Activated CD4-positive, alpha-beta T cell treated with anti-CD3 and anti-CD28 coated beads, Interleukin-2, amount 50 U/mL, for 16 hours (primary cell): ENCODE measurements at places on chromosomes 5 and 9.
A peak's percentile ranks its signal among the peaks of the same experiment; 100 is the strongest.

DNA sequence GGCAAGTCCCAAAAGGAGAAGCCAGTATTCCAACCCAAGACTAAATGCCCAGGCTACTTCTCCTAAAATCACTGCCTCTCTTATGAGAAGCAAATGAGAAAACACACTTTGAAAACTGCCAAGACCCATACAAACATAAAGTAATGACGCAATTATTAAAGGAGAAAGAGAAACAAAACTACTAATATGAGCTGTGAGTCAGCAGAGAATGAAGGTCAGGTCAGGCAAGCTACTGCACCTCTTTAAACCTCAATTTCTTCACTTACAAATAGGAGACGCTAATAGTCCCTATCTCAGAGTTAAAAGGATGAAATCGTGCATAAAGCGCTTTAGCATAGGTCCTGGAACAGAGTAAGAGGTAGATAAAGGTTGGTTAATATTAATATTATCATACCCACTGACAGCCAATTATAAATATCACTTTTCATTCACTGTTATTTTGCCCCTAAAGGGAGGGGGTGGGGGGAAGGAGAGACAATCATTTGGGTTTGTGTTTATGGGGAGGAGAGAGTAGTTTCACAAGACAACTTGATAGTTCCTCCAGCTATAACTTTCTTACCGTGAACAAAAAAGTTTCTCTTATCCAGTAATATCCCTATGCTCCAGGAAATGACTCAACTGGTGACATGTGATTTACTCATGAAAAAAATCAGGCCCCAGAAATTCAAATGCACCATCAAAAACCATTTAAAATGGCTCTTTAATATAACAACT, 3.6 kb downstream of the PSMB7 start:
- no peak for DNase-seq

DNA sequence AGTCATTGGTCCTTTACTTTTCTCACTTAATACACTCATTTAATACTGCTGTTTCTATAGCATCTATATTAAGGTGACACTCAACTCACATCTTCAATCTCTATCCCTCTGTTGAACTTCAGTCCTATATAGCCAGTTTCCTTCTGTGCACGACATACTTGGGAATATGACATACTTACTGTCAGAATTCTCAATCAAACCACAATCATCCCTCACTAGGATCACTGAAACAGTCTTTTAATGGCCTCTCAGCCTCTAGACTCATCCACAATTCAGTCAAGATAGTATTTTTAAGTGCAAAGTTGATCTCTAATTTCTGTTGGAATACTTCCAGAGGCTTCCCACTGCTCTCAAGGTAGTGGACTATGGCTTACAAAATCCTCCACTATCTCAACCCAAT, 251.0 kb upstream of the MEF2C start:
- DNase-seq: no peak

DNA sequence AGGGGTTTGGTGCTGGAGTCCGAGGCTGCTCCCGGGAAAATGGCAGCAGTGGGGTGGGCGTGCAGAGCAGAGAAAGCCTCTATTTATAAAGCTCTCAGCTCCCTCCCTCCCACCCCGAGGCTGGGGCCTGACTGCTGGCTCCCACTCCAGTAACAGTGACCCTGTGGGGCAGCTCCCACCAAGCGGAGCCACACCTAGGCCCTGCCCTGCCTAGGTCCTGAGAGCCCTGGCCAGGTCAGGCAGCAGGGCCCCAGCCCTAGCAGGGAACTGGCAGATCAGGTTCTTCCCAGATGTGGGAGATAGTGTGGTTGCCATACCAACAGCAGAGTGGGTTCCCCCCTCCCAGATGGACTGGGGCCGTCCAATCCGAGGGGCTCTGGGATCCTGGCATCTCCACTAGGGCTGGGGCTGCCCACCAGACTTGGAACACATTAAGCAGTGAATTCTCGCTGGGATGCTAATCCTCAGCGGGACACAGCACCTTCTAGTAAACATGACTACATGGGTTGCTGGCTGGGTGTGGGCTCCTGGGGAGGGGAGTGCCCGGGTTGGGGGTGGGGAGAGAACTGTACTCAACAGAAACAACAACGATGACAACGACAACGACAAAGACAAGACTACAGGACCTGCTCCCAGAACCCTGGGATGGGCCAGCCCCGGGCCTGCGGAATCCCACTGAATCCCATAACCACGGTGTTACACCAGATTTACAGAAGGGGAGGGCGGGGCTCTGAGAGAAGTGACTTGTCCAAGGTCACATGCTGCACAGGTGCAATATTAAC, 1.5 kb downstream of the SH3GLB2 start:
- DNase-seq: no peak

- DNase-seq: no peak
Measured at GRCh38 chr5:116883875-116884274, 309.3 kb upstream of the SEMA6A start.

DNA sequence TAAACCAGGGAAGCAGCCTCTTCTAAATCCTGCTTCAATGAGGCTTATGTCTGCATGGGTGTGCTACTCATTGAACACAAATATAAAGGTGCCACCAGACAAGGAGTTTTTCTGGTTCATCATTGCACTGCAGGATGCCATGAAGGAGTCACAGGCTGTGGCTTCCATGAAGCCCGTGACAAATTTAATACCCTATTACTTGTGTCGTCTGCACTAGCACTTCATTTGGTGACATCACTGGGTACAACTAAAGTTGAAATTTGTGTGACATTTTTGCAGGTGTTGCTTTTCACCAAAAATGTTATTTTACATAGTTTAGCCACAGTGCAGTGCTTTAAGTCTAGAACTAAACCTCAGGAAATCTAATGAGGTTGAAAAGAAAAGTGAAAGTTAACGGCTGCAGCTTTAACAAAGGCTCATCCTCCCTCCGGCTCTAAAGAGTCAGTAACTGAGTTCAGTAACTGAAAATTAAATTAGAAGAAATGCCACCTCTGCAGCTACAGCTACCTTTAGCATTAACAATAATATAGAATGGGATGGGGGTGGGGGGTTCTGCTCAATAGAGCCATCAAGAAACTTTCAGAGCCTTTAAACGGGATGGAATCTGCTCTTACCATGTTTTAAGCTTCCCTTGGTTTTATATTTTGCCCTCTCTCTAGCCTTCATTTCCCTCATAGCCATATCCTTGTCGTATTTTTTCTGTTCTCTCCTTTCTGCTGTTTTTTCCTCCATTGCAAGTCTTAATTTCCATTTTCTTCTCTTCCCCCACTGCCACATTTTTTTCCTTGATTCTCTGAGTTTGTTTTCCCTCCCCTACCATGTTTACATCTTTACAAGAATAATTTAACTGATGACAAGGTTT, 233.8 kb upstream of the TMEM161B start:
- peak; percentile 37 for DNase-seq

GRCh38 chr9:93203026-93203717, 19.2 kb downstream of the WNK2 start:
- DNase-seq: no peak

DNA sequence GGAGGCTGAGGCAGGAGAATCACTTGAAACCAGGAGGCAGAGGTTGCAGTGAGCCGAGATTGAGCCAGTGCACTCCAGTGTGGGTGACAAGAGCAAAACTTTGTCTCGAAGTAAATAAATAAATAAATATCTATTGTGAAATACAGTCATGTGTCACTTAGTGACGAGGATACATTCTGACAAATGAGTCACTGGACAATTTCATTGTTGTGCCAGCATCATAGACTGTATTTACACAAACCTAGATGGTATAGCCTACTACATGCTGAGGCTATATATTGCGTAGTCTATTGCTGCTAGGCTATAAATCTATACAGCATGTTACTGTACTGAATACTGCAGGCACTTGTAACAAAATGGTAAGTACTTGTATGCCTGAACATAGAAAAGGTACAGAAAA, 61.1 kb upstream of the CCL21 start:
- no peak for DNase-seq

GRCh38 chr9:35568196-35568595, 36.9 kb upstream of the TESK1 start:
- no peak for DNase-seq

DNA sequence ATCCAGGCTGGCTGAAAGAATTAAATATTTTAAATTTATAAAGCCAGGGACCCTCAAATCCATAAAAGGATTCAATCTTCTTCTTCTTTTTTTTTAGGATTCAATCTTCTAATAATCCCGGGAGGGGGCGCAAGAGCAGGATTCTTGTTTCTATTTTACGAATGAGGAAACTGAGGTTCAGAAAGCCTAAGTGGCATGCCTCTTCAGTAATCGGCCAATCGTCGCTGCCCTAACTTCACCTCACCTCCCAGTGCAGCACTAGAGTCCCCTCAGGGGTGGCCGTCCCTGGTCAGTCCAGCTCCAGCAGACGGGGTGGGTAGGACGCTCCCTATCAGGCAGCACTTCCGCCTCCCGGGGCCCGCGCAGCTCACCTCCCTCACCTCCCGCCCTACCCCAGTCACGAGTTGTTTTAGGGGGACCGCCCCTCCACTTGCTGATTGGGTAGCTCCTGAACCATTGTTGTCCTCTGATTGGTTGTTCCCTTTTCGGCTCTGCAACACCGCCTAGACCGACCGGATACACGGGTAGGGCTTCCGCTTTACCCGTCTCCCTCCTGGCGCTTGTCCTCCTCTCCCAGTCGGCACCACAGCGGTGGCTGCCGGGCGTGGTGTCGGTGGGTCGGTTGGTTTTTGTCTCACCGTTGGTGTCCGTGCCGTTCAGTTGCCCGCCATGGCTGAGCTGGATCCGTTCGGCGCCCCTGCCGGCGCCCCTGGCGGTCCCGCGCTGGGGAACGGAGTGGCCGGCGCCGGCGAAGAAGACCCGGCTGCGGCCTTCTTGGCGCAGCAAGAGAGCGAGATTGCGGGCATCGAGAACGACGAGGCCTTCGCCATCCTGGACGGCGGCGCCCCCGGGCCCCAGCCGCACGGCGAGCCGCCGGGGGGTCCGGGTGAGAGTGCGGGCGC, at the start of gene CLTA:
Gene CLTA, plus strand, starts transcription at position 534 of the 902 bp plus-strand sequence. Its CDS starts 136 bp downstream, at position 670.
- peak; percentile 99 for DNase-seq

- DNase-seq: no peak
Measured at GRCh38 chr5:157568720-157569119, 6.9 kb downstream of the ADAM19 start.

DNA sequence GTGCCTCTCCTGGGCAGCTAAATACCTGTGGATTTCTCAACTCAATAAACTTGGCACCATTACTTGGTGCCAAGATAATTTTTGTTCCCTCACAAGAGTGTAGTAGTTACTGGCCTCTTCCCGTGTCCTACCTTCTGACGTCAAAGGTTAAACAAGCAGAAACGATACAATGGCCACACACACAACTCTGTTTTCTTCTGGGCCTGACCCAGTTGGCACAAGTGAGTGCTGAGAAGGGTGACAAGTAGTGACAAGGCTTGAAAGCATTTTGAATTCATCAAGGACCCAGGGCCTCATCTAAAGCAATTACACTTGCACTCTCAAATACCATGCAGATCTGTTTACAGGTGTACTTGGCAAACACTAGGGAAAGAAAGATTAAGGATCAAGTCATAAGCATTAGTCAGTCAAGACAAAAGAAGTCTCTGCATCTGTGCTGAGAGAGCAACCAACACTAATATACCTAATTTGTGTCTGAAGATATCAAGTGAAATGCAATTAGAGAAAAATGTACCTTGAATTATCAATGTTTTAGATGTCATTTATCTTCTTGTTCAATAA, 30.8 kb downstream of the RASEF start:
- DNase-seq: no peak

GRCh38 chr9:128626181-128626580, 30.5 kb downstream of the DYNC2I2 start:
- no peak for DNase-seq
